Suppressor macrophage (primary cell): ENCODE measurements at places on chromosomes 4 and X.

GRCh38 chr4:147060151-147060931, 114.7 kb upstream of the TTC29 start:
- DNase-seq = no peak

DNA sequence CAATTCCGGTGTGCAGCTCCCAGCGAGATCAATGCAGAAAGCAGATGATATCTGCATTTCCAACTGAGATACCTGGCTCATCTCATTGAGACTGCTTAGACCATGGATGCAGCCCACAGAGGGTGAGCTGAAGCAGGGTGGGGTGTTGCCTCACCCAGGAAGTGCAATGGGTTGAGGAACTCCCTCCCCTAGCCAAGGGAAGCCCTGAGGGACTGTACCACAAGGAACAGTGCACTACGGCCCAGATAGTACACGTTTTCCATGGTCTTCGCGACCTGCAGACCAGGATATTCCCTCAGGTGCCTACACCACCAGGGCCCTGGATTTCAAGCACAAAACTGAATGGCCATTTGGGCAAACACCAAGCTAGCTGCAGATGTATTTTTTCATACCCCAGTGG, 150.0 kb downstream of the TET2 start:
- no peak for DNase-seq

- no peak for DNase-seq
Measured at GRCh38 chr4:46388857-46389256, 1.1 kb downstream of the GABRA2 start.

DNA sequence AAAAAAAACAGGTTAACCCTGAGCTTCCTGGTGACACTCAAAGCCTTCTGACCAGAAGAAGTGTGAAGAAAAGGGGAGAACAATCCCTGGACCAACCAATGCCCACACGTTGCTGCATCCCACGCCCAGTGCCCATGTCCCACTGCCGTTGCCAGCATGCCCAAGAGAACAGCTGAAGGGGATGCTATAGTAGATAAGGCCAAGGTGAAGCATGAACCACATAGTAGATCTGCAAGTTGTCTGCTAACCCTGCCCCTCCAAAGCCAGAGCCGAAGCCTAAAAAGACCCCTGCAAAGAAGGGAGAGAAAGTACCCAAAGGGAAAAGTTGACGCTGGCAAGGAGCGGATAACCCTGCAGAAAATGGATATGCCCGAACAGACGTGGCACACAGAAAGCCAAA, 11.3 kb upstream of the CD38 start:
- DNase-seq = no peak

DNA sequence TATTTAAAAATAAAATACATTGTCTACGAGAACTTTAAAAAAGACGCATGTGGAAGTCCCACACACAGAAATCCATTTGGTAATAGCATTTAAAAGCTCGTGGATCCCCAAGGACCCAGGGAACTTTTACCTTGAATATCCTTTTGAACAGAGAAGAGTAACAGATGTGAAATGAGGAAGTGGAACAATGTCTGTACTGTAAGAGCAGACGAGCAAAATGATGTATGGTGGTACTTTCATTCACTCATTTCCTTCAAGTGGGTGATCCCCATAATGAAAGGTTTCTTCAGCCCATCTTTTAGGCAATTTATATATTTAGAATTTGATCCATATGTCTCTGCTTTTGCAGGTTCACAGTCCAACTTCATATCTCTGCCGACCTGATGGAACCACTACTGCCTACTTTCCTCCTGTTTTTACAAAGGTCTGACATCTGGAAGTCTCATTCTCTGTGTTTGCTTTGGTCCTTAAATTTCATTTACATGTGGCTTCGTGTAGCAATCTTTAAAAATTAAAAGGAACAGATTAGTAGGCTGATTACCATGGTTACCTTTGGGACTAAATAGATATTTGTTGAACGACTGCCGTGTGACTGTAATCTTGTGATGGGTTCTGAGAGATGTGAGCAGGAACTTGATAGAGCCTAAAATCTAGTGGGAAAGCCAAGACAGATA, 188.4 kb downstream of the PALLD start:
- DNase-seq = no peak

DNA sequence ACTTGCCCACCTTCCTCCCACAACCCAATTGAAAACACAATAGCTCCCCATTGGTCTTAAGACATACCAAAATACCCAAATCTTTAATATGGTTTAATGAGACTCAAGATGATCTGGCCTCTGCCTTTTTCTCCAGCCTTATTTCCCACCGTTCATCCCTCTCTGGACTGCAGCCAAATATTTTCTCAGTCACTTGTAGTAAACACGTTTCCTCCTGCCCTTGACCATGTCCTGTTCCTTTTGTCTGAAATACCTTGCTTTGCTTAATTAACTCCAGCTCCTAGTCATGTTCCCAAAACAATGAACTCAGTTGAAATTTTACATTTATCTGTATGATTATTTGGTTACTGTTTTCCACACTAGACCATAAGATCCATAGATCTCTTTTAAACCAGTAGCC, 8.4 kb upstream of the NUP54 start:
- no peak for DNase-seq

DNA sequence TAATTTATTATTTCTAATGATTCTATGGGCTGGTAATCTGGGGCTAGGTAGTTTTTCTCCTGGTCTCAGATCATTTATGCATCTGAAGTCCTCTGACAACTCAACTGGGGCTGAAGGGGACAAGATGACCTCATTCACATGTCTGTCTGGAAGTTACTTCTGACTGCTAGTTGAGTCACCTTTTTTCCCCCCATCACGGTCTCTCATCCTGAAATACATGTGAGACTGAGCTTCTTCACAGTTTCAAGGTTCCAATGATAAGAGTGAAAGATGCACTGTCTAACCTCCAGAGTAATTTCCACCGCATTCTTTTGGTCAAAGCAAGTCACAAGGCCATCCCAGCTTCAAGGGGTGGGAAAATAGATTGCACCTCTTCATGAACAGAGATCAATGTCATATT, 356.7 kb upstream of the RPS6KA3 start:
- DNase-seq = no peak

- peak; percentile 54 for DNase-seq
Measured at GRCh38 chr4:27082776-27083175, 222.1 kb downstream of the STIM2 start.

DNA sequence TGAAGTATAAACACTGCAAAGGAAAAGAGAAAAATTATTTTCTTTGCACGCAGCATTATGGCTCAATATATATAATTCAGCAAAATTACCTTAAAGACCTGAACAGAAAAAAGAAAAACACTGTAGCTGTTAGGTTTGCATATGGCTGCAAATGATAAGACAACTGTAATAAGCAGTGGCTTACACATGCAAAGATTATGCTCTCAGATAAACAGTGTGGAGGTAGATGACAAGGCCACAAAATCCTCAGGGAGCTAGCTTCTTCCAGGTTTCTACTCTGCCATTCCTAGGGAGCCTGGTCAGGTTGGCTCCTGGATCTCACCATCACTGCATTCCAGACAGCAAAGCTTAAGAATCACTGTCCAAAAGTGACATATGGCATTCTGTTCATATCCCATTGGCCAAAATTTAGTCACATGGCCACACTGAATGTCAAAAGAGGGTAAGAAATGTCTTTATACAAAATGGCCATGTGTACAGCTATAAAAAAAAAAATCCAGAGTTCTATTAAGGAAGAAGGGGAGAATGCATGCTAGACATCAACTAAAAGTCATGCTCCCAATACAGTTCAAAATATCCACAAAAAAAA, 195.2 kb upstream of the SLC7A11 start:
- DNase-seq = no peak

- no peak for DNase-seq
Measured at GRCh38 chr4:22552812-22553211, 36.9 kb upstream of the ADGRA3 start.

GRCh38 chr4:172654457-172654856, 514.2 kb upstream of the GALNT7 start:
- DNase-seq = no peak

GRCh38 chr4:173858471-173858870, 328.4 kb upstream of the HAND2 start:
- no peak for DNase-seq

- DNase-seq = peak; percentile 58
Measured at GRCh38 chr4:174714393-174715211, 114.4 kb downstream of the GLRA3 start.

DNA sequence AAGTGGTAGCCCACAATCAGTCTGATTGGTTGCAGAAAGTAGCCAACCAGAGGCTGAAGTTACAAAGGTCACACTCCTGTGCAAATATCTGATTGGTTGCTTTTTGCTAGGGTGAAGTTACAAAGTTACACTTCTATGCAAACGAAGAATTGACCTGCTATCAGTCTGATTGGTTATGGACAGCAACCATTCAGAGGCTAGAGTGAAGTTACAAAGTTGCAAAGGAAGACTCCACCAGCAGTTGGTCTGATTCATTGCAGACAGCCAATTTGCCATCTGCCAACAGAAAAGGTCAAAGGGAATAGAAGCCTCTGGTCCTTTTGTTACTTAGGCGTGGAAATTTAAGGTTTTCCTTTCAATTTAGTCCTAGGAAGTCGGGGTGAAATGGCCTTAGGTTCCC, 377.7 kb downstream of the PRDM5 start:
- no peak for DNase-seq

DNA sequence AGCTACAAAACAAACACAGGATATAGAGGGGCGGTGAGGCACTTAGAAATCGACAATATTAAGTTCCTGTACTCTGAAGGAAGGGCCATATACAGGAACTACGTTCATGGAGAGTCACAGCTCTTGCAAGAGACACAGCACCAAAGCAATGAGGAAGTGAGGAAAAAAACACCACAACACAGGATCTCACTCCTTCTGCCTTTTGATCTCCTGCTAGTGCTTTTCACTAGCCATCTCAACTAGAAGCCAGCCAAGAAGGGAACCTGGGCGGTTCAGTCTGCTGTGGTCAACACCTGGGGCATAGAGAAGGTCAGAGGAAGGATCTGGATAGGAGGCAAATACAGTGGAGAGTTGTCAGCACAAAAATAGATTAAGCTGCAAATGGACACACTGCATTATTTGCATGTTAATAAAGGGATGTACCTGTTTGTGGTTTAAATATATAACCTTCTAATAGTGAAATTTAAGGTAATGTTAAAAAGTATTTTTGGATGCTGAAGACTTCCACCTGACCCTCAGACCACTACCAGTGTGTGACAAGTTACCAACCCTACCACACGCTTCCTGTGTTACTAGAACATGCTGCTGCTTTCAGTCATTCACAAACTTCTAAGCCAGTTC, 104.6 kb downstream of the DTHD1 start:
- DNase-seq = peak; percentile 74

DNA sequence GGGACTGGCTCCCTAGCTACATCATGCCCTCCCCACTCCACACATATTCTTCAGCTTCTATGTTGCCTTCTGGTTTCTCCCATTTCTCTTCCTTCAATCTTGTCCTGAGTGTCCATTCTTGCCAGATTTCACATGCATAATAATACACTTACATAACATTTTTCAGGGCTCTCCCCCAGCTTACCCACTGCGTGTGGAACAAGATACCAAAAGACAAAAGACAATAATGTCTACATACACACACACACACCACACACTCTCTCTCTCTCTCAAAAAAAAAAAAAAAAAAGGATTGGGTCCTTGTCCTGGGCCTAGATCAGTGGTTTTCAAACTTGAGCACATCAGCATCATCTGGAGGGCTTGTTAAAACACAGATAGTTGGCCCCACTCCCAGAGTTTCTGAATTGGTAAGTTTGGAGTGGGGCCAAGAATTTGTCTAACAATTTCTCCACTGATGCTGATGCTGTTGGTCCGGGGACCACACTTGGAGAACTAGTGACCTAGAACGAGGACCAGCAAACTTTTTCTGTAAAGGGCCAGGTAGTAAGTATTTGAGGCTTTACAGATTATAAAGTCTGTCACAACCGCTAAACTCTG, 6.5 kb upstream of the SMARCA1 start:
- DNase-seq = no peak

- DNase-seq = peak; percentile 86
Measured at GRCh38 chr4:2441393-2442174, 22.8 kb downstream of the CFAP99 start.

- peak; percentile 46 for DNase-seq
Measured at GRCh38 chrX:115642895-115643530, 82.0 kb downstream of the PLS3 start.

DNA sequence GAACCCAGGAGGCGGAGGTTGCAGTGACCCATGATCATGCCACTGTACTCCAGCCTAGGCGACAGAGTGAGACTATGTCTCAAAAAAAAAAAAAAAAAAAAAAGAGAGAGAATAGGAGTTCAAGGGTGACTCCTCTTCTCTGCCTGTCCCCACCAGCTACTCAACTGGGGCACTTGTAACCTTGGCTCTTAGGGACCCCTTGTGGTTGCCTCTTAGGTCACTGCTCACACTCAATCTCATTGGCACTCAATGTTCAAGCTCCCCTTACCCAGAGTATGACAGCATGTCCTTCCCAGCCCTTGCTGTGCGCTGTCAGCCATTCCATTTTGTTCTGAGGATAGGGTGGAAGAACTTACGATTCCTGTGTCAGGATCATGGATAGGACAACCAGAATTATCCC, 82.4 kb upstream of the BEND4 start:
- no peak for DNase-seq

DNA sequence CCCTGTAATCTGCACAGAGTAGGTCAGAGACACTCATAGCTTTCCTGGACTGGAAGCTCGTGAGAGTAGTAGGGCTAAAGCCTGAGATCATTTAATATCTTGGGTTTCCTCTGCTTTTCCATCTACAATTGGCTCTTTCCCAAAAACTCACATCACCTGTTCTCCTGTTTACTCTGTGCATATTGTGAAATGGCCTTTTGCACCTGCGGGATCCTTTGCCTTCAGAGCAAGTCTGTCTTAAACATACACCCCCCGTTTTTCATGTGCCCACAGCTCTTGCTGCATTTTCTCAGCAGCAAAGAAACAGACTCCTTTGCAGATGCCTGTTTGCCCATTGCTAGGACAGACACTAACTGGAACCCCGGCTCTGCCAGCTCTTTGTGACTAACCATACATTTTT, 608.3 kb upstream of the PCDH10 start:
- DNase-seq = no peak

GRCh38 chr4:187416216-187416615, 579.4 kb upstream of the ZFP42 start:
- DNase-seq = no peak

DNA sequence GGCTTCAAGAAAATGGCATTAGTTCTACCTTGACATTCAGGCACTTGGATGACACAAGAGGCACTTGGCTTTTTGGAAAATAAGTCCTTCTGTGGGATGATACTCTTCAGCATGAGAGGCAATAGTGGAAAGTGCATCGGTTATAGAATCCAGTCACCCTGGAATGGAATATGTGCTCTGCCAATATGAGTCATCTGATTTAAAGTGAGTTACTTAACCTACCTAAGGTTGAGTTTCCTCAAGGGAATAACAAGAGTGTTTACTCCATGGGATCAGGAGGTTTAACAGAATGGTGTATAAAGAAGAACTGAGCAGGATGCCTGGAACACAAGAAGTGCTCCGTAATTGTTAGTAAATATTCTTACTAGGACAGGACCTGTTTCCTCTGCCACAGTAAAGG, 10.7 kb downstream of the SLC39A8 start:
- DNase-seq = no peak

GRCh38 chrX:46642145-46642544, 68.6 kb downstream of the CHST7 start:
- DNase-seq = no peak
